Stimulated activated CD8-positive, alpha-beta memory T cell treated with anti-CD3 and anti-CD28 coated beads, Interleukin-4, amount 100 ng/mL, for 1 hour (primary cell): ENCODE measurements at places on chromosomes 7 and 10.

GRCh38 chr10:78871796-78872195 lies 197.0 kb upstream of the ZMIZ1 start:
- DNase-seq: no peak

GRCh38 chr7:134004829-134005505 lies 122.2 kb upstream of the LRGUK start:
- no peak for DNase-seq

- no peak for DNase-seq
These were observed 37.1 kb upstream of the AGBL3 start for GRCh38 chr7:134949171-134949570.

DNA sequence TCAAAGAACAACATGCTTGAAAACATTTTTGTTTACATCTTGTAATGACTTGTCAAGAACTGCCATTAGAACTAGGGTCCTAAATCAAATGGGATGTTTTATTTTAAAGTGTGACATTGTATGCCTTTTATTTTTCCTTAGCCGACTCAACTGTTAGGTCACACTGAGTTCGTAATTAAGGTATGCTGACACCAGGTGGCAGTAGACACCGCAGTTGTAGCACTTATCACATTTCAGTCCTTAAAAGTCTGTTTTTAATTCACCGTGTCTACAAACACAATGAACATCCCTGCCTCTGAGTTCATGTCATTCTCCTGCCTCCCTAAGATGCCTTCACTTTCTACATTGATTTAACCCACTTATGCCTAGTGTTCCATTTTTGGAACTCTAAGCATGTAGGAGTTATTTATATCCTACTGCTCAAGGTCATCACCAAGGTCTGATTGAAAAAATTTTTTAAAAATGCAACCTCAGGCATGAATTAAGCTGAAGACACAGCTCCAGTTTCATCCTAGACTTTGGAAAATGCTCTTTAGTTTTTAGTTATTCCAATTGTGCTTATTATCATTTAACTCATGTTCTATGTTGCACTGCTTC lies 186.1 kb downstream of the BMPER start:
- no peak for DNase-seq

GRCh38 chr10:104045151-104046089 lies 40.3 kb downstream of the COL17A1 start:
- no peak for DNase-seq

GRCh38 chr7:50970092-50970491 lies 187.4 kb upstream of the GRB10 start:
- no peak for DNase-seq

DNA sequence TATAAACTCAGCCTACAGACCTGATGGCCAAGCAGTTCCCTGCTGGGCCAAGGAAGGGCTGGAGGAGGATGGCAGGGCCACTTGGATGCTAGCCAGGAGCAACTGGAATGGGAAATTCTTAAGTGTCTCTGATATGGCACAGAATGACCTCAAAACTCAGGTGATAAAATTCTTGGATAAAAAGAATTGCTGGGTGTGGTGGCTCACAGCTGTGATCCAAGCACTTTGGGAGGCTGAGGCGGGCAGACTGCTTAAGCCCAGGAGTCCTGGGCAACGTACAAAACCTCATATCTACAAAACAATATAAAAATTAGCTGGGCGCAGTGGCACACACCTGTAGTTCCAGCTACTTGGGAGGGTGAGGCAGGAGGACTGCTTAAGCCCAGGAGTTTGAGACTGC lies 14.0 kb upstream of the PKD1L1 start:
- no peak for DNase-seq

GRCh38 chr7:129949292-129950133 lies 3.2 kb downstream of the UBE2H start:
- DNase-seq: no peak

GRCh38 chr7:76397409-76398183 lies 11.9 kb downstream of the SSC4D start:
- DNase-seq: peak; percentile 59

DNA sequence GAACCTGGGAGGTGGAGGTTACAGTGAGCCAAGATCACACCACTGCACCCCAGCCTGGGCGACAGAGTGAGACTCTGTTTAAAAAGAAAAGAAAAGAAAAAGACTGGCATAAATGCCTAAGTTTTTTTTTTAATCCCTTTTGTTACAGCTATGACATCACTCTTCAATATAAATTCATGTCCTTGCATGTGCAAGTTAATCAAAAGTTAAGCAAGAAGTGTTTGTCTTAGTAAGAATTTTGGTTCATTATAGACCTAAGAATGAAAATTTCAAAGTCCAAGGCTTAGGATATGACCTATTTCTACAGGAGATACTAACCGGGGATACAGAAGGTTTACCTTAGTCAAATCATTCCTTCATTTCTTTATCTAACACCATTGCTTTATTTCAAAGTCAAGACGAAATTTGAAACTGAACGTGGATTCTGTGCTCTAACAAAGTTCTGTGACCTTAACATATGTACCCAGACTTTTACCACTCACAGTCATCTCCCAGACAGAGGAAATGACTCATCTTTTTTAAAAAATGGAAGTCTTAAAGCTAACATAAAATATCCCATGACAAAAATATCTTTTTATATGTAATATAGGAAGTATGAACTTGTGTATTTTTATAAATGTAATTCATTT lies 29.3 kb upstream of the ITGB8 start:
- no peak for DNase-seq

DNA sequence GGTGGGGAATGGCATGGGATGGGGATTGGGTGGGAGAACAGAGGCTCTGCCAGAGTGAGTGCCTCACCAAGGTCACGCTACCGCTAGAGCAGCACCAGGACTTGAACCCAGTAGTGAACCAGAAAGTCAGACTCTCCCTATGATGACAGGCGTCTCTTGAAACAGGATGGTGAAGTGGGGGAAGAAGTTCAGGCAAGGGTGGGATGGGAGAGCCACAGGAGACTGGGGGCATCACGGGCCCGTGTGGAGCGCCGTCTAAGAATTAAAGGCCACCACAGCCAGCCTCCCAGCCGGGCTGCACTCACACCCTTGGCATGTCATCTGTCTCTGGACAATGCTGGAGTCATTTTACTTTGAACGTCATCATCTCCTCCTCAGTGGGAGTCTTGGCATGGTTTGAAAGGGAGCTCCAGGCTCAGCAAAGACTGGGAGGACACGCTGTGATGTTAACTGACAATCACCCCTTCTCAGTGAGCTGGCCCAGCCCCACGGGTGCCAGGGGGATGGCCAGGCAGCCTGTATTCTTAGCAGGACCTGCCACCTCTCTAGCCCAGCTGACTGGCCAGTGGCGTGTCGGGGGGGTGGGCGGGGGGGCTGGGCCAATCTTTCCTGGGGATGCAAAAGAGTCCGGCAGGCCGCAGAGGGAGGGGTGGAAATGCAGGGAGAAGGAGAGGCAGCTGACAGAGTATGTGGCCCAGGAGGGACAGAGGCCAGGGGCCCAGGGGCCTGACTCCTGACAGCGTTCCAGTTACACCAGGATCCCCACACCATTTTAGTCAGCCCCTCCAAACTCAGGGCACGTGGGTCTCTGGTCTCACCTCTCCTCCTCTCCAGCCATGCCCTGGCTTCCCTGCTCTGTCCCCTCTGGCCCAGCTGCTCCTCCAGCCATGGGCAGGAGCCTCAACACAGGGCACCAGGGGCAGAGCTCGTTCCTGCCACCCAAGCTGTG lies 96.2 kb downstream of the VOPP1 start:
- DNase-seq: no peak

GRCh38 chr10:66353422-66353821 lies 572.4 kb upstream of the LRRTM3 start:
- DNase-seq: no peak

DNA sequence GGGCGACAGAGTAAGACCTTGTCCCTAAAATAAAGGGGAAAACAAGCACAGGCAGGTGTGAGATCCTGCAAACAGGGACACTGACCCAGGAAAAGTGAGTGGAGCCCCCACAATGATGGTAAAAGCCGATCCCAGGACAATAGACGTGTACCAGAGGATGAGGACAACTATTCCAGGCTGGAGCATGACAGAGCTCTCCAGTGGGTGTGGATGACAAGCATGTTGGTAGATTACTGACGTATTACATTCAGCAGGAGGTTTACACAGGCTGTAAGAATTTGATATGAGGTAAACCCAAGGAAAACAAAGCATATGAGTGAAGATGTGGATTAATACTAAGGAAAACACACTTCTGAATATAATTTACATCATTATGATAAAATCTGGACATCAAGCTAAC lies 27.8 kb upstream of the SMURF1 start:
- no peak for DNase-seq

- DNase-seq: no peak
These were observed 47.8 kb downstream of the INSIG1 start for GRCh38 chr7:155345490-155345889.

DNA sequence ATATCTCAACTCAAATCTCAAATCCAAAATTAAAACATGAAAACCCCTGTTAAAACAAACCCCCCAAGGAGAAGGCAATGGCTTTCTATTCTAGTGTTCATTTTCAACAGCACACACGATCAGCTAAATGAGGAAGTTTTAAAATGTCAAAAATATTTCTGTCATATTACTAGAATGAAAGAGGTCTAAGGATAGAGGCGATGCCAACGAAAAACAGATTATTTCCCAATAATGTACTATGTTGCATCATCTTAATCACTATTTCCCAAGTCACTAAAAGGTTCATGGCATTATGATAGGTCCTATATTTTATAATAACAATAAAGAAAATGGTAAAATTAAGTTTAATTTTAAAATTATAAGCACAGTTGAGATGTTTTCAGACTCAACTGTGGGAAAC lies 10.1 kb downstream of the CNOT4 start:
- DNase-seq: no peak

DNA sequence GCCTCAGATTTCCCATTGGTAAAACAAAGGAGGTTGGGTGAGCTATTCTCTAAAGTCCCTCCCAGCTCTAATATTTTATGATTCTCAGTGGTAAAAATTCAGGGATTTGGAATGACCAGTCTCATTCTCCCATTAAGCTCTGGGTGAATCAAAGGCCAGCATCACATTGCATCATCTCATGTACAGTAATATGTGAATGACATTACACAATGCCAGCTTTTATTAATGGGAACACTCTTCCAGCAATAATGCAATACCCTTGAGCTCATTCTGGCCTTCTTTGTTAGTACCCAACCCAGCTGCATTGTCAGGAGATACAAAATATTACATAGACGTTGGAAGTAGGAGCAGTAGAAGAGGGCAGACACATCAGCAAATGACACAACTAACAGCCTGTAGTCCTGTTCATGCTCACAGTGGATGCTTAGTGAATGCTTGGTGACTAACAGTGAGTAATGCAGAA lies 100.0 kb upstream of the EGR2 start:
- no peak for DNase-seq

- DNase-seq: no peak
These were observed 46.2 kb downstream of the BMPR1A start for GRCh38 chr10:86802473-86803108.

DNA sequence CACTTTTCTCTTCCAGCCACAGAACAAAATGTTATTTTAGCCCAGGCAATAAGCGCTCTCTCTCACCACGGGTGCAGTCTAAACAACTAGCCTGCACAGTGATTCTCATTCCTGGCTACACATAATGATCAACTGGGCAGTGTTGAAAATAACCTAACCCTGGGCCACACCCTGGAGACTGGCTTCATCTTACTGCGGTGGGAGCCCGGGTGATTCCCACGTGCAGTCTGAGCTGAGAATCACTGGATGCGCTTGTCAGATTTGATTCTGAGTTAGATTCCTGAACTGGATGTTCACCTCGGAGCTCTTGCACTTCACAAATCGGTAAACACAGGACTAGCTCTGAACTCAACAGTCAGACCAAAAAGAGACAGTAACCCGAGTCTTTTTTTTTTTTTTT lies 14.9 kb downstream of the ZC3HAV1 start:
- no peak for DNase-seq

- DNase-seq: no peak
These were observed 333.7 kb downstream of the NRG3 start for GRCh38 chr10:82208726-82209125.

- DNase-seq: no peak
These were observed 63.7 kb upstream of the APBB1IP start for GRCh38 chr10:26374426-26374825.

- no peak for DNase-seq
These were observed 1.2 kb downstream of the BRI3 start for GRCh38 chr7:98282703-98283102.

- DNase-seq: no peak
These were observed 56.7 kb upstream of the EBF3 start for GRCh38 chr10:130020651-130021382.

DNA sequence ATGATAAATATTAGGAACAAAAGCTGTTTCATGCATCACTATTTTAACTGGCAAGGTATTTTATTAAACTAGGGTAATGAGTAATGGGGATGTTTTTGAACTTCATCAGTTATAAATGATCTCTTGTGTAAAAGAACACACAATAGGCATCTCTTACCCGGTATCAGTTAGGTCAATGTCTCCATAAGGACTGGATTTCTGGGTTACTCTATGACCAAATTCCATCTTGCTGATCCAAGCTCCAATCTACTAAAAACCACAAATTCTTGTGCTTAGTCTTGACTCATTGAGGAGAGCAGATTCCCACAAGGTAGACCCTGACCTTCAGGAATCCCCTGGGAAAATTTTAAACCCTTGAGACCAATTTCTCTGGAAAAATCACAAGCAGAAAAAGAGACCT lies 1167.7 kb downstream of the XPNPEP1 start:
- no peak for DNase-seq

DNA sequence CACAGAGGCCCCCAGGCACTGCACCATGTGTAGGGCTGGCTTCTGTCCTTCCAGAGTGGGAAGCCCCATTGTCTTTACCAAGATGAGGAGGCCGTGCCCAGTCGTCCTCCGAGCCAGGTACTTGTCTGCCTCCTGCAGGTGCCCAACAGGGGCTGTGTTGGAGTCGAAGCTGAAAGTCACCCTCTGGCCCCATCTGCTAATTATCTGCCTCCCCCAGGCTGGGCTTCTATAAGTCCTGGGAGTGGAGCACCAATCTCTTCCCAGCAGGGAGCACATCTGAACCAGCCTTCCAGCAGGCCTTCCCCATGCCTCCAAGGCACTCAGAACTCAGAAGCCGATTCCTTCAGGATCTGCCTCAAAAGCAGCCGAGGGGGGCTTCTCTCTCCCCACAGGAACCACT lies 11.6 kb upstream of the CHST15 start:
- no peak for DNase-seq

- DNase-seq: no peak
These were observed 1038.7 kb downstream of the SORCS3 start for GRCh38 chr10:105679781-105680180.

DNA sequence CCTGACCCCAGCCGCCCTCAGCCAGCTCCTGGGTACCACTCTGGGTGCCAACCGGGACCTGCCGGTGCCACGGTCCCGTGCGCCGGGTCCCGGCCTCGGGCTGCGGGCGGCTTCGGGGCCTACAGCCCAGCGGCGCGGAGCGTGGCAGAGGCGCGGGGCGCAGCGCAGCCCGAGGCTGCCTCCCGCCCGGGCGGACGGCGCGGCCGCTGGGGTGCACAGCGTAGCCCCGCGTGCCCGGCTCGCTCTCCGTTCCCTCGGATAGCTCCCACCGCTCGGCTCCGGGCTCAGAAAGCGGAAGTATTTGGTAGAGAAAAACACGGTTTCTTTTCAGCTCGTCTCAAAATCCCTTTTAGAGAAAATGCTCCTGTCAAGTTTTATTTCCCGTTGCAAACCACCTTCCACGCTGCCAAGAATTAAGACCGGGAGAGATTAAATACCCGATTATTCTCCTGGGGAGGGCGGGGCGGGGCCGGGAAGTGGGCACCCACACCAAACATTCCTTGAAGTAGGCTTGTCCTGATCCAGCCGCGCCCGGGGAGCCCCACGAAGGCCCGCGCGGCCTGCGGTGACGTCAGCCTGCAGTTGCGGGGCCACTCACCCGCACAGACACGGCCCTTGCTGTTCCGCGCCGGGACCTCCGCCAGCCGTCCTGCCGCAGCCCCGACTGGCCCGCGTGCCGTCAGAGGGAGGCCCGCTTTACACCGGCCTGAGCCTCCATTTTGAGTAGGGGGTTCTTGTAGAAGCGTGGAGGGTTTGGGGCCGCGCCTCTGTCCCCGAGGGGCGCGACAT lies 7.2 kb downstream of the HOXA13 start:
- DNase-seq: no peak
